Anterior cingulate cortex (tissue), 58 donors: ENCODE measurements at places on chromosomes 7 and 10.
A peak's percentile ranks its signal among the peaks of the same experiment; 100 is the strongest.

GRCh38 chr10:23834091-23834490 lies 374.8 kb upstream of the KIAA1217 start:
- no peak for DNase-seq

DNA sequence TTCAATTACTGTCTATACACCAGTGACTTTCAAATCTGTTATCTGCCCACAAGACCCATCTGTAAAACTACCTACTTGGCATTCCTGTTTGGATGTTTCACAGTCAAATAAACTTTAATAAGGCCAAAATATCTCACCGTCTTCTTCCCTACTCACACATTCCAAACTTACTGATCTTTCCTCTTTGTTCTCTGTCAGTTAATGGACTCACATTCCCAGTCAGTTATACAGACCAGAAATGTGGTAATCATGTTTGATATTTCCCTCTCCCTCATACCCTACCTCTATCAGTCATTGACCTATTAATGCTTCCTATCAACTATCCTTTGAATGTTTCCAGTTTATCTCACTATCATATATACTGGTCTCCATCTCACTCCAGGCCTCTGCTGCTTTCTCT lies 28.5 kb upstream of the HDAC9 start:
- DNase-seq, result no peak

DNA sequence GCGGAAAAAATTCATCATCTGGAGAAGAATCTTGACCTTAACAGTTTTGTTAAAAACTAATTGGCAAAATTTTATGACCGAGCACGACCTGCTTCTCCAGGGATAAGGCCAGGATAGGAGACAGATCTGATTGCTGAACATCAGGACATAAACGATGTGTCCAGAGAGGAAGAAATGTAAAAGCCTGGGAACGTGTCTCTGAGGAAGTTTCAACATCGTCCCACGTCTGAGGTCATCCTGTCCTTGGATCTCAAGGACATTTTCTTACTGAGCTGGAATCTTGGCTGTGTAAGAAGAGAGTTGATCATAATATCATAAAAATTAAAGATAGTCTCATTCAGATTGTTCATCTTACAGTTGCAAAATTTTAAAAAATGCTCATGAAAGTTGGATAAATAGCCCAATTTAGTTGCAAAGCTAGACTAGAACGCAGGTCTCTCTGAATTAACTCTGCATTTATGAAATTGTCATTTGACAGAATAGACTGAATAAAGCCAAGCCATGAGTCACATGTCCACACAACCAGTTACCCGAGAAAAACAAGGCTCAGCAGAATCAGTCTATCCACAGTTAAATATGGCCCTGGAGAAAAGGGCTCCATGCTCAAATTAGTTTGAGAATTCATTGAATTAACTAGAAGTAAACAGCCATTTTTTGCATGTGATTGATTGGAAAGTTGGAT lies 120.0 kb upstream of the EGFR start:
- DNase-seq, result no peak

DNA sequence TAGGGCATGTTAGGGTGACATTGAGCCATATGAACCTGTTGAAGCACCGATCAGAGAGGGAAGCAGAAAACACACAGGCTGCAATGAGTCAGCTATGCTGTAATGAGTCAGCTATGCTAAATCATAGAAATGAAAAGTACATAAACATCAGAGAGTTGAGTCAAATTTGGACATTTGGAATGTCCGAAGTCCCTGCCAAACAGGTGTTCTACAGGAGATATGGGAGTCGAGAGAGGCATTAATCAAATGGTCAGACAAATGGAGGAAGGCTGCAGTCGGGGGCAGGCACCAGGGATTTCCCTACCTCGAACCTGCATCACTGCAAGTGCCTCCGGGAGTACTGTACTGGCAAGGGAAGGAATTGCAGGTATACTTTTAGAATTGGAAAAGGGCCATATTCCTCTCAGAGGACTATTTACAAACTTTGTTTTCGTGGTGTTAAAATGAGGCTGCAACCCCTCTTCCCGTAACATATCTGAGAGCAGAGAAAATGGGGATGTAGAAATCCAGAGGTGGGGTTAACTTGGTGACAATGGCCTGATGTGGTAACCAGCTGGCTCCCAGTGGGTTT lies 8.8 kb upstream of the ZC3HAV1 start:
- no peak for DNase-seq

DNA sequence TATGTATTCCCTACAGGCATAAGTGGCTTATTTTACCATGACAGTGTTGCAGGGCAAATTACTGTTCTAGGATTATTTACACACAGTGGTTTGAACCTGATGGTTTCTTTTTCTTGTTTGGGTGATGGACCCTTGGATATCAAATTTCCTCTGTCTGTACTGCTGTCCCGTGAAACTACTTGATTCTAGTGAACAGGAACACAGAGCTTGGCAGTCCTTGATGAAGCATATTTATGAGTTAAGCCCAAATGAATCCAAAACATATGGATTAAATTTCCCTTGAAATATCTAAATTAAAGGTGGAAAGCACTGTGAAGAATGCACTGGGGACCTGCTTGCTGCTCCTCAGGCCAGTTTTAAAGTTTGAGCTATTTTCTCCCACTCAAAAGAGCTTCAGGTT lies 635.3 kb downstream of the INHBA start:
- no peak for DNase-seq

DNA sequence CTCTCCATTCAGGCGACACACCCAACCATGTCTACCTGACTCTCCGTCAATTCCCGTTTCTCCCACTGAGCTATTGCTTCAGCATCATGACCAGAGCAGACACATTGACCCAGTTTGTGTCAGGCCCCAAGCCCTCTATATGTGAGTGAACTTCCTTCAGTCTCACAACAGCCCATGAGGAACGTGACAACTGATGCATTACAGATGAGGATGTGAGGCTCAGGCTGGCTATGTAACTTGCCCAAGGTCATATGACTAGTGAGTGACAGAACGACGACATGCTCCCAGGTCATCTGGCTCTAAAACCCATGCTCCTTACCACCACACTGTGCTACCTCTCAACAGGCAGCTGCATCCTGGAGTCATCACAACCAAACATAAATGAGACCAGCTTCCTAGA lies 3.7 kb downstream of the TMEM140 start:
- DNase-seq, result no peak

DNA sequence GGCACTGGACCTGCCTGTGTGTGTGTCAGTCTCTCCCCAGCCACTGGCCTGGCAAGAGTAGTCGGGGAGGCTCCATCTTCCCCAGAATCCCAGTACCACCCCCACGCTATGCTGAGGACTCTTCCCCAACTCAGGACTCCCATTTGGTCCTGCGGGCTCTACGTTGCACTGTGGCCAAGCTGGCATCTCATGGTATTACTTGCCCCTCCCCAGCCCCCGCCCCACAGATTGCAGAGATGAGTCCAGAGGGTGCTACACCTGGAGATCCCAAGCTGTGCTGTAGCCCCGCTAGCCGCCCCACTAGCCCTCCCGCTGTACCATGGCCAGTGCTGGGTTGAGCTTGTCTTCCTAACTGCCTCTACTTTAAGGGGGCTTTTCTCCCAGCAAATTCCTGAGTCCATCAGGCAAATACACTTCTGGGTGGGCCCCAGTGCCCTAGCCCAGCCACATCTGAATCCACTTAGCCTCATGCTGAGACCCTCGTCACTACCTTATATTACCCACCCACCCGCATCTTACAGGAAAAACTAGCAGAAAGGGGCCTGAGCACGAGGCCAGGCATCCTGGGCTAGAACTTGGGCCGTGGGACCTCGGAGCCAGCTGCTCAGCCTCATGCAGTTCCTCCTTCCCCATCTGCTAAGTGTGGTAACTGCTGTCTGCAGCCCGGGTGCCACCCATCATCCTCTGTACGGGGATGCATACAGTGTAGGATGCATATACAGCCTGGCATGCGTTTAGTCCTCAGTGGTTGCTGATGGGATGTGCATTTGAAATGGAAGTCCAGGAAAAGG lies 65.8 kb upstream of the CACUL1 start:
- no peak for DNase-seq

DNA sequence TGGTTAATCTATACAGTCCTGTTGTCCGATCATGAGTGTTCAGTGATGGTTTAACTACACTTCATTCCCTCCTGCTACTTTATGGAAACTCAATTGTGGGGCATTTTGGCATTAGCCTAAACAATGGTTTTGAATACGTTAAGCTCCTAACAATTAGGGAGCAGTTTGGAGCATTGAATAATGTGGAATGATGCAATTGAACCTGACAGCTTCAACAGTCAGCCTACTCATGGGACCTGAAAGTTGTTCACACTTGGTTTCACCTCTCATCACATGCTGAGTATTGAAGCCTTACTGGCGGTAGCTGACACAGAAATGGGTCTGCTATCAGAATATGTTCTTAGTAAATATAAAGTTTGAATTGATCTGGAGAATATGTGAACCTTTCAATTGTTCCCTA lies 186.1 kb downstream of the MLLT10 start:
- DNase-seq, result no peak

DNA sequence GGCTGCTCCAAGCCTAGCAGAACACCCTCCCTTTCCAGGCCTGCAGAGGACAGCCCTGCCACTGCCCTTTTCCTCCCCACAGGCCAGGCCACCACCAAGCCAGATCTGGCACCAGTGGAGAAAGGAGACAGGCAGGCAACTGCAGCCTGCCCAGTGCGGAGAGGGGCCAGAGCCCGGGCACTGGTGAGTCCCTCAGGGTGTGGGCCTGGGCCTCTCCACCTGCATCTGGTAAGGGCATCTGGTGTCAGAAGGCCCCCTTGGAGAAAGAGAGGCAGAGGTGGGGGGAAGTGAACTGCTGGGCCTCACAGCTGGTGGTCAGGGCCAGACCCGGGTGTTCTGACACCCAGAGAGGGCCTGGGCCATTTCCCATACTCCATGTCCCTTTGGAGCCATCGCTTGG lies 27.9 kb downstream of the ZNF783 start:
- DNase-seq, result no peak

GRCh38 chr7:29956487-29956836 lies 33.1 kb downstream of the SCRN1 start:
- DNase-seq, result no peak

- DNase-seq, result no peak
Observed at GRCh38 chr7:135467207-135467711, 42.6 kb downstream of the CNOT4 start.

DNA sequence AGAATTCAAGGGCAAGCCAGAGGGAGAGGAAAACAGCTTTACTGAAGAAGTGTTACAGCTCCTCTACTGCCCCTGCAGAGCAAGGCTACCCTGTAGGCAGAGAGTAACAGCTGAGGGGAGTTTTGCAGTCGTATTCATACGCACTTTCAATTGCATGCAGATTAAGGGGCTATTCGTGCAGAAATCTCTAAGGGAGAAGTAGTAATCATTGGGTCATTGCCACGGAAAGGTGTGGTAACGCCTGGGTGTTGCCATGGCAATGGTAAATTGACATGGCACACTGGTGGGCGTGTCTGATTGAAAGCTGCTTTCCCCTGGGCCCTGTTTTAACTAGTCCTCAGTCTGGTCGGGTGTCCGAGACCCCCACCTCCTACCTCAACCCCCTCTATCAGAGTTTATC lies 227.2 kb downstream of the NSUN6 start:
- DNase-seq, result no peak

GRCh38 chr7:106225856-106226255 lies 58.9 kb downstream of the NAMPT start:
- DNase-seq, result no peak

DNA sequence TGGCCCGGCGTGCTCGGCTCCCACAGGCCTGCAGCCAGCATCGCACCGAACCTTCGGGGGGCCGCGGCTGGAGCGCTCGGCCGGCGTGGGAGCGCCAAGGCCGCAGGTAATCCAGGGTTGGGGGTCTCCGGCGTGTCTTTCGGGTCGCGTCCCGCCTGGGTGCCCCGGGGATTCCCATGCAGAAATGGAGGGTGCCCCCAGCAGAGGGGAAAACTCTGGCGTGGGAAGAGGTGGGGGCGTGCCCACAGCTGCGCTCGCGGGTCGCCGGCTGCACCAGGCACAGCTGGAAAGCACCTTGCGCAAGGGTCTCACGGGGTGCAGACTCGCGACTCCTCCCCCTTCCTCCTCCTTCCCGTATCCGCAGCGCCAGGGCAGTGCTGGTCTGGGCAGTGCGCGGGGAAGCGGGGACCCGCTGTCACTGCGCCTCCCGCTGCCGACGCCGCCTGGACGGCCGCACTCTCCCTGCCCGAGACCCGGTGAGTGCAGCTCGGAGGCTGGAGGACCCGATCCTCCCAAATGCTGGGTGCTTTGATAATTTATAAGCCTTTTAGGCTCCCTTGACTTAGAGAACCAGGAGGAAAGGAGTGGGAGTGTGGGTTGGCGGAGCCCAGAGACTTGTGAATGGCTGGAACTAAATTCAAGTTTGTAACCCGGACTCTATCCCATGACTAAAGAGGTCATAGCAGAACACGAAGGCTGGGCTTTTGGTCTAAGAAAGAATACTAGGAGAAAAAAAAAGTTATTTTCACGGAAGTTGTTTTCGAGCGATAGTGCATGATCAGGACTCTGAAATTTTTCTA lies 489 bp downstream of the MAP3K8 start:
- DNase-seq, result peak; percentile 29

- DNase-seq, result no peak
Observed at GRCh38 chr7:94431176-94431575, 36.5 kb downstream of the COL1A2 start.

DNA sequence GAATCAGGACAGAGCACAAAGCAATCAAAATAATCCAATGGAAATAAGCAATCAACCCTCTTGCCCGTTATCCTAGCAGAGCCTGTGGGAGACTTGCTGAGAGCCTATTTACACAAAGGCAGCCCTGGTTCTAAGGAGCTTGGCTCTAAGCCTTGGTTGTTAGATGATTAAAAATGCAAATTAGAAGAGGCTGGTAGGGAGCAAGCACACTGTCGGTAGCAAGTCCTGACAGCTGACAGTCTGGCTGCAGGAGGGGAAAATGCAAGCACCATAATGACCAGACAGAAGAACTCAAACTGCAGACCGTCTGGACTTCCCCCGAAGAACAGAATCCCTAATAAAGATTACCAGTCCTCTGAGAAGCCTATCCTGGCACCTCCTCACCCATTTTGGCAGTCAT lies 131.8 kb upstream of the CTTNBP2 start:
- no peak for DNase-seq

- no peak for DNase-seq
Observed at GRCh38 chr10:89295597-89295996, 6.2 kb upstream of the IFIT2 start.

DNA sequence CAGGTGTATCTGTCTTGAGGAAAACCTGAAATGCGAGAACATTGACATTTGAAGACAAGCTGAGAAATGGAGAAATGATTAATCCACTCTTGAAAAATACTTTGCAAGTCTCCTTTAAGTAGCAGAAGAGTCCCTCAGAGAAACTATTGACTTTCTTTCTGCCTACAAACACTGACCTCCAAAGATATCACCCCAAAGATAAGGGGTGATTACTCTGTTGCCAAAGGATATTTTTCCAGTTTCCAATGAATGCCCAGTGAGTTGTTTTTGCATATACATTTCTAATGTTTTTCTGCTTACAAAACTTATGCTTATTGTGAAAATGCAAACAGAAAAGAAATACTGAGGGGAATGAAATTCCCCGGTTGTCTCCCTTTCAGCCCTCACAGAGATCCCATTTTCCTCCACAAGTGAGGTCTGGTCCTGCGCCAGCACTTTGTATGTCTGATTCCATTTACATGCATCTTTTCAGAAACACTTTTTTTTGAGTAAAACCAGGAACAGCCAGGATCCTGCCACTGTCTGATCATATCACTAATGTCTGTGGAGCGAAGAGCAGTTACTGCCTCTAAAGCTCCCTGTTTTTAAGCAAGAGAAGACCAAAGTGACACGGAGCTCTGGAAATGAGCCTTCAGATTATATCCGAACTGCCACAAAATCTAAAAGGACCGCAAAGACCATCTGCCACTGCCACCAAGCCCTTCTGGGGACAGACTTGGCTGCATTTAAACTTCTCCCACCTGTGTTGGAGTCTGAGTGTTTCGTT lies 82.9 kb upstream of the PDCD4 start:
- DNase-seq, result no peak

GRCh38 chr10:79231908-79232307 lies 115.4 kb upstream of the PPIF start:
- DNase-seq, result no peak
